Lung (tissue), 17 donors: ENCODE measurements at places on chromosomes 4 and X.

- DNase-seq, result no peak
These were observed 2.5 kb upstream of the TMEM47 start for GRCh38 chrX:34659575-34659974.

DNA sequence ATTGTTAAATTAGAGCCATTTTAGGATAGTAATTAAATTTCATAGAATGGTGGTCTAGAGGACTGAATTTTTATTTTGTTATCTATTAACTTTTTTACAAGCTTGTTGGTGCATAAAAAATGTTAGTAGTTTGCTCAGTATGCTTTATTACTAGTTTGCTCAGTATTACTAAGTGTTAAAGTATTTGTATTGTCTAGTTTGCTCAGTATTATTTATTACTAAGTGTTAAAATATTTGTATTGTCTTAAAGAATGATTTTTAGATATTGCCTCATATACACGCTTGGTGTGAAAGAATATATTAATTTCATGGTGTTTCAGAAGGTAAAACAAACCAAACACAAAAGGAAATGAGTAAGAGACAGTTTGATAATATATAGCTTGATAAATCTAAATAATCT lies 268.4 kb upstream of the MAGEB18 start:
- no peak for DNase-seq

- no peak for DNase-seq
These were observed 1160.6 kb upstream of the AGA start for GRCh38 chr4:178602833-178603232.

- DNase-seq, result no peak
These were observed 175.6 kb downstream of the PPP3CA start for GRCh38 chr4:101171747-101172146.

DNA sequence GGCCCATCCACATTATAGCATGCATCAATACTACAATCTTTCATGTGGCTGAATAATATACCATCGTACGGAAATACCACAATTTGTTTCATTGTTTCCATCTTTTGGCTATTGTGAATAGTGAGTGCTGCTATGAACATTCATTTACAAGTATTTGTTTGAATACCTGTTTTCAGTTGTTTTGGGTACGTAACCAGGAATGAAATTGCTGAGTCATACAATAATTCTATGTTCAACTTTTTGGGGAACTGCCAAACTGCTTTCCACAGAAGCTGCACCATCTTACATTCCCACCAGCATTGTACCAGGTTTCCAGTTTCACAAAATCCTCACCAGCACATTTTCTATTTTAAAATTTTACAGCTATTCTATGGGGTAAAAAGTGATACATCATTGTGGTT lies 28.5 kb upstream of the MANBA start:
- DNase-seq, result no peak

DNA sequence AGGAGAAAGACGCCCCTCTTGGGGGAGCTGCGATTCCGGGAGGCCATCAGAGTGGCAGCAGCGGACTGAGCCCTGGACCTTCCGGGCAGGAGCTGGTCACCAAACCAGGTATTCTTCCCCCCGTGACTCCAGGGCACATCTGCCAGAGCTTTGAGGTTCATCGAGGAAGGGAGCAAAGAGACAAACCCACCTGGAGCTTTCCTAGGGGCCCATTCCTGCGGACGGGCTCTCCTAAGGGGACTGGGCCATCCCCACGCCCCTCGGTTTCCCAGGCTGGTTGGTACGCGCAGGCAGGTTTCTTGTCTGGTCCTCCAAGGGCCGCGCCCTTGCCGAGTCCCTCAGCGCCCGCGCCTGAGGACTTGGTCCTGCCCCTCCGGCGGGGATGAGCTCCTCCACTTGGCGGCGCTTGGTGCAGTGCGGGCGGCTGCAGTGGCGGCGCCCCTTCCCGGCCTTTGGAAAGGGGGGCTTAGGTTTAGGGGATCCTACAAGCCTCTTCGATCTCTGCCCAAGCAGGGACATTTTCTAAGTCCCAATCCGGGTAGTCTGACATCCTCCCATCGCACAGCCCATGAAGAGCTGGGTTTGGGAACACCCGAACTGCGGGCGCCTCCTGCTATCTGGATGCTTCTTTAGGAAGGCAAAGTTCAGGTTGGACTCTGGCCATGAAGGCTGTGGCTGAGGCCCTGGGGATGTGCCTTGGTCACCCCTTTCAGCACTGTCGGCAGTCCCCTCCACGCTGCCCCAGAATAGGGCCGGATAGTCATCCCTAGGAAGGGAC lies 538 bp downstream of the STBD1 start:
- peak; percentile 50 for DNase-seq
